Natural killer cell (primary cell): ENCODE measurements at places on chromosomes 4 and X. TPM values are rescaled to one million over a fixed set of nuclear protein-coding genes. Genes with fewer than 3 reads are reported as not detected.

- H3K27me3 ChIP-seq = no peaks in the 10 kb centered on the region
- no peak overlapping the region for H3K27ac ChIP-seq
- no peak overlapping the region for H3K4me3 ChIP-seq
- no peaks in the 10 kb centered on the region for H3K4me1 ChIP-seq
- no peak for DNase-seq
Measured at GRCh38 chrX:39636481-39636880, 461.3 kb downstream of the BCOR start.

USP11 gene
- total RNA-seq = 107 TPM

DNA sequence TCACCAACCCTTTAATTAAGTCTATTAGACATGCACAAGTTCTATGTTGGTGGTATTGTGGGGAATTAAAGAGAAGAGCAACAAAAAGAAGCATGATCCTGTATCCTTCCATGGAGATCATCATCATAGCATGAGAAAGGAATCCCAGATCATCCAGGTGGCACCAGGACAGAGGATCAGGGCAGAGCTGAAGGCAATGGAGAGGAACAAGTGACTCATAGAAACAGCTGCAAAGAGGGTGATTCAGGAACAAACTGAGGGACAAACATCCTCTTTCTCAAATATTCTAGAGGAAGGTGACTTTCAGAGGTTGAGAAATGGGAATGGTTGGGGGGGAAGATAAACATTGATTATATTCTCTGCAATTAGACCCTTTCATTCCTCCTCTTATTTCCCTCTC is 105.5 kb upstream of the OTUD4 start:
- DNase-seq = no peak
- no peak overlapping the region for H3K4me3 ChIP-seq
- H3K27ac ChIP-seq = no peak overlapping the region

GC gene
- not detected for total RNA-seq

MGST2 gene
- total RNA-seq = 17.0 TPM

- no peaks in the 10 kb centered on the region for H3K27me3 ChIP-seq
- H3K27ac ChIP-seq = no peak overlapping the region
- H3K4me3 ChIP-seq = no peak overlapping the region
- no peak for DNase-seq
- H3K4me1 ChIP-seq = no peaks in the 10 kb centered on the region
- H3K36me3 ChIP-seq = no peaks in the 10 kb centered on the region
Measured at GRCh38 chrX:39012621-39013111, 211.4 kb downstream of the MID1IP1 start.

TMEM192 gene
- total RNA-seq = 11.0 TPM

C4orf33 gene
- 26.2 TPM for total RNA-seq

DNA sequence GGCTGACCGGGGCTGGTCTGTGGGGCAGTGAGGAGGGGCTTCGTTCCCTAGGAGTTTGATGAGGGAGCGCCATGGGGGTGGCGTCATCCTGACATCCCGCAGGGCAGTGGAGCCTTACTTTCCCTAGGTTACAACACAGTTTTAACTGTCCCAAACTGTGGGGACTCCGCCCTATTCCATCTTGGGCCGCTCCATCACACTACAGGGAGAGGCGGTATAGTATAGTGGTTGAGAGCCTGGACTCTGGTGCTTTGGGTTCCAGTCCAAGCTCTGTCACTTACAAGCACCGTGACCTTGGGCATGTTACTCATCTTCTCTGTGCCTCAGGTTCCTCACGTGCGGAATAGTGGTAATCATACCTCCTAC is 44.2 kb downstream of the ZNF185 start:
- DNase-seq = no peak
- H3K4me3 ChIP-seq = peak overlapping the region; percentile 45
- H3K27me3 ChIP-seq = no peaks in the 10 kb centered on the region
- peaks cover 11% of the 10 kb centered on the region for H3K4me1 ChIP-seq
- H3K27ac ChIP-seq = peak overlapping the region; percentile 82
- H3K36me3 ChIP-seq = no peaks in the 10 kb centered on the region

DNA sequence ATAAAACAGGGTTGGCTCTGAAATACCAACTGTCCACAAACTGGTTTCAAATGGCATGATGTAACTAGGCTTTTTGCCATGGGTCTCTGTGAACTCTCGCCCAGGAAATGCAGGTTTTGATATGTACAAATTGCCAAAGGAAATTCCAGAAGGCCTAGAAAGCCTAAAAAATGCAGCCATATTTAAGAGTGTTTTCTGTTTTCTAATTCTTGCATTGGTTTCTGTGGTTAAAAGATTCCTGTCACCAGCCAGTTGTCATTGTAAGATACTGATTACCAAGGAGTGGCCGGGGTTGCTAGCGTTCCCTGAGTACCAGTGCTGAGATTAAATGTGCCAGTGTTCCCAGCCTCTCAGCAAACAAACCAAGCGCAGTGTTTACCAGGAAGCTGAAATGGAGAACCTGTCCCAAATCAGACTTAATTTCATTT is 53.9 kb upstream of the SORBS2 start:
- no peaks in the 10 kb centered on the region for H3K27me3 ChIP-seq
- no peak for DNase-seq
- no peaks in the 10 kb centered on the region for H3K36me3 ChIP-seq
- H3K4me3 ChIP-seq = no peak overlapping the region

GRCh38 chr4:112058433-112058832 is 86.8 kb upstream of the FAM241A start:
- DNase-seq = no peak
- no peak overlapping the region for H3K27ac ChIP-seq
- no peaks in the 10 kb centered on the region for H3K4me1 ChIP-seq

PRR27 gene
- not detected for total RNA-seq

- no peaks in the 10 kb centered on the region for H3K4me1 ChIP-seq
- DNase-seq = no peak
- H3K27me3 ChIP-seq = no peaks in the 10 kb centered on the region
- no peak overlapping the region for H3K27ac ChIP-seq
- no peak overlapping the region for H3K4me3 ChIP-seq
Measured at GRCh38 chrX:30950391-30950790, 61.3 kb upstream of the TAB3 start.

MAML3 gene
- total RNA-seq = 5.6 TPM

GRCh38 chrX:105829011-105829410 is 6.7 kb downstream of the NRK start:
- no peaks in the 10 kb centered on the region for H3K36me3 ChIP-seq
- DNase-seq = no peak
- H3K4me3 ChIP-seq = no peak overlapping the region
- H3K4me1 ChIP-seq = no peaks in the 10 kb centered on the region

DNA sequence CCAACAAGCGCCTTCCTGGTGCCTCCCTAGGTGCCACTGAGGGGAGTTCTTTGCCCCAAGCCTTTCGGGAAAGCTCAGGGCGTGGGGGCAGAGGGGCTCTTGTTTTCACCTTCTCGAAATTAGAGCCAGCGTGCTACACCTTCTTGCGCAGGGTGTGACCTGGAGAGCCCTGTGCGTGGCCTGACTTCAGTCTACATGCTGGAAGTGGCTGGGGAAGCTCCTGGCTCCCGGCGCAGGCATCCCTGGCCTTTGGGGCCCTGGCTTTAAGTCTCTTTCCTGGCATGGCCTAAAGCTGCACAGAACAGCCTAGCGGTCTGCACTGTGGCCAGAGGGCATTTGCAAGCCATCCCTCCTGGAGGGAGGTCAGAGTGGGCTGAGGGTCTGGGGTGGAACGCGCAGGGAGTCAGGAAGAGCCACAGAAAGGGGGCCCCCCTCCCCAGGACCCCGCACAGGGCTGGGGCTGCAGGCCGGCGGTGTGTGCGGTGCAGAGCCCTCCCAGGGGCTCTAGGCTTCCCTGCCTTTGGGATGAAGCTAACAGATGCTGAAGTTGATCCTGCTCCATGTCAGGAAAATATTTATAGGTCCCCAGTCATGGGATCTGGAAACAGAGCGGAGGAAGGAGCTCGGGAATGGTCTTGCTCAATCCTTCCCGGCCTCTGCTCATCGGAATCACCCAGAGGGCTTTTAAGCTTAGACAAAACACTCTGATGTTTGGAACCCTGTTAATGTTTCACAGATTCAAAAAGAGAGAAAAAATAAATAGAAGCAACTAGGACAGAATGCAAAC is 781 bp upstream of the SPON2 start:
- peaks cover 3% of the 10 kb centered on the region for H3K27me3 ChIP-seq
- H3K4me3 ChIP-seq = peak overlapping the region; percentile 72
- H3K4me1 ChIP-seq = peaks cover 92% of the 10 kb centered on the region

ZNF732 gene
- not detected for total RNA-seq

GRCh38 chr4:121655320-121656268 is 41.2 kb downstream of the ANXA5 start:
- H3K4me1 ChIP-seq = no peaks in the 10 kb centered on the region
- no peak overlapping the region for H3K4me3 ChIP-seq
- H3K36me3 ChIP-seq = no peaks in the 10 kb centered on the region
- no peak overlapping the region for H3K27ac ChIP-seq

- DNase-seq = no peak
- no peak overlapping the region for H3K27ac ChIP-seq
- H3K4me1 ChIP-seq = no peaks in the 10 kb centered on the region
- H3K36me3 ChIP-seq = no peaks in the 10 kb centered on the region
- H3K4me3 ChIP-seq = no peak overlapping the region
Measured at GRCh38 chr4:172740434-172740833, 428.2 kb upstream of the GALNT7 start.

CYTL1 gene
- 1.00 TPM for total RNA-seq

DNA sequence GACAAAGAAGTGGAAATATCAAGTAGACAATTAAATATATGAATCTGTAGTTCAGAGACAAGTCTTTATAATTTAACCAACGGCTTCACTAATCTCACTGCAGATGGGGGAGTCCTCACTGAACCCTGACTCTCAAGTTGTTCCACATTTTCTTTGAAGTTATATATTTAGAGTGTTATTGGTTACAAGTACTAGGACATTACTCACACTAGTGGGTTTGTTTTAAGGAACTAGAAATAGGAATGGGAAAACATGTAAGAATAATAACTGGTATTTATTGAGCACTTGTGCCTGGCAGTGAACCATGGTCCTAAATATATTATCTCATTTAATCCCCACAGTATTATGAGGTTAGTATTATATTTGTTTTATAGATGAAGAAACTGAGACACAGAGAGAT is 22.0 kb downstream of the MND1 start:
- DNase-seq = no peak
- H3K27me3 ChIP-seq = no peaks in the 10 kb centered on the region
- no peaks in the 10 kb centered on the region for H3K36me3 ChIP-seq
- no peak overlapping the region for H3K4me3 ChIP-seq
- no peaks in the 10 kb centered on the region for H3K4me1 ChIP-seq

GPR34 gene
- 0.68 TPM for total RNA-seq

HSFX4 gene
- not detected for total RNA-seq

- no peaks in the 10 kb centered on the region for H3K36me3 ChIP-seq
- H3K4me3 ChIP-seq = no peak overlapping the region
- no peak for DNase-seq
- H3K4me1 ChIP-seq = no peaks in the 10 kb centered on the region
- H3K27ac ChIP-seq = no peak overlapping the region
Measured at GRCh38 chr4:164734484-164734883, 19.4 kb upstream of the SMIM31 start.

CYSLTR1 gene
- total RNA-seq = 7.6 TPM

GRCh38 chr4:48588230-48589097 is 98.4 kb downstream of the ZAR1 start:
- H3K4me3 ChIP-seq = no peak overlapping the region
- peaks cover 36% of the 10 kb centered on the region for H3K36me3 ChIP-seq
- no peak for DNase-seq
- no peaks in the 10 kb centered on the region for H3K4me1 ChIP-seq

DNA sequence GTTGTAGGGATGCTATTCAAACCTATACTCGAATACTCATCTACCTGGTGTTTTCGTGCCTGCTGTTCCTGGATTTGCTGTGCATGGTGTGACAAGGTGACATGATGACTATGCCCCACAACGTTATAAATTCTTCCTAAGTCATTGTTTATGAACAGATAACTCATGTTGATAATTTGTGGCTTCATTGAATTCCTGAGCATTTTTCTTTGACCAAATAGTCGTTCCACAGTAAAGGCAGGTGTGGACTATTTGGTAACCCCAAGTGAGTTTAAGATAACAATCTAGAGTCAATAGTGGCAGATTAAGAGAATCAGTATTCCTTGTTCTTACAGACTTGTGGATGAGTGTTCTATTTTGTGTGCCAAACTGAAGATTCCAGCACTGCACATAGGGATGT is 59.9 kb downstream of the SNX25 start:
- no peak for DNase-seq
- H3K36me3 ChIP-seq = peaks cover 17% of the 10 kb centered on the region
- H3K27me3 ChIP-seq = no peaks in the 10 kb centered on the region
- H3K27ac ChIP-seq = no peak overlapping the region
- H3K4me3 ChIP-seq = no peak overlapping the region

GRCh38 chr4:166846939-166847338 is 387.4 kb downstream of the SPOCK3 start:
- no peak for DNase-seq
- H3K27ac ChIP-seq = no peak overlapping the region
- H3K4me1 ChIP-seq = no peaks in the 10 kb centered on the region
- H3K36me3 ChIP-seq = no peaks in the 10 kb centered on the region
- no peak overlapping the region for H3K4me3 ChIP-seq
- H3K27me3 ChIP-seq = no peaks in the 10 kb centered on the region

DNA sequence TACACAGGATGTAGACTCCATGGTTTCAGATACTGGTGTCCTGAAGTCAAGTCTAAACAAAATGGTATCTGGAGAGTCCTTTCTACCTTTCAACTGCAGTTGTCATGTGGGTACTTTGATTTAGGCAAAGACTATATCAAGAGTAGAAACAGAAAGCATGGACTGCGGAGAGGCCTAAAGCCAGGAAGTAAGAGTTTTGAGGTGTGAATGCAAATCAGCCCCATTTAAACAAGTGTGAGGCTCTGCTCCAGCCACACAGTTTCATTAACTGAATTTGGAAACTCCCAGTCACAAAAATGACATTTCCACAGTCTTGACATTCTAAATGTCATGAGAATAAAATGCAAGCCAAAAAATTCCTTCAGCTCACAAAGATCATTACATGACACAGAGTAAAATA is 87.2 kb upstream of the MCF2 start:
- H3K4me3 ChIP-seq = no peak overlapping the region
- H3K4me1 ChIP-seq = peaks cover 4% of the 10 kb centered on the region
- DNase-seq = peak; percentile 27
- no peaks in the 10 kb centered on the region for H3K27me3 ChIP-seq

- no peaks in the 10 kb centered on the region for H3K27me3 ChIP-seq
- no peak overlapping the region for H3K4me3 ChIP-seq
- DNase-seq = no peak
- H3K4me1 ChIP-seq = no peaks in the 10 kb centered on the region
- no peaks in the 10 kb centered on the region for H3K36me3 ChIP-seq
- no peak overlapping the region for H3K27ac ChIP-seq
Measured at GRCh38 chr4:86831262-86832130, 17.7 kb downstream of the SLC10A6 start.

DNA sequence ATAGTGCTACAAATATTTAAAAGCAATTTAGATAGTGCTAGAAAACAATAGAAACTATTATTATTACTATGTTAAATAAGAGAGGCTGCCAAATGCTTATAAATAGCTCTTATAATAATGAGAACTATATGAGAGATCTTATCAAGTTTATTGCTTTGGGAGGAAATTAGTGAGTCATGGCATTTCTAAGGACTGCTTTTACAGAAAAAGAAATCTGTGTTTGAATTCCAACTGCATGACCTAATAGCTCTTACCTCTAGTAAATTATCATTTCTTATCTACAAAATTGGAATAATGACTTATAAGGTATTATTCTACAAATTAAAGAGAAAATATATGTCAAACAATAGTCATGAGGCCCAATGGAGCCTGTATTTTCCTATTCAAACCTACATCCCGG is 177.2 kb downstream of the GABRG1 start:
- H3K36me3 ChIP-seq = no peaks in the 10 kb centered on the region
- no peaks in the 10 kb centered on the region for H3K4me1 ChIP-seq
- H3K4me3 ChIP-seq = no peak overlapping the region
- H3K27me3 ChIP-seq = no peaks in the 10 kb centered on the region
- no peak for DNase-seq
